Left lobe of liver (tissue), 2 donors: ENCODE measurements at places on chromosomes 4 and X. TPM values are rescaled to one million over a fixed set of nuclear protein-coding genes. Genes with fewer than 3 reads are reported as not detected.

DNA sequence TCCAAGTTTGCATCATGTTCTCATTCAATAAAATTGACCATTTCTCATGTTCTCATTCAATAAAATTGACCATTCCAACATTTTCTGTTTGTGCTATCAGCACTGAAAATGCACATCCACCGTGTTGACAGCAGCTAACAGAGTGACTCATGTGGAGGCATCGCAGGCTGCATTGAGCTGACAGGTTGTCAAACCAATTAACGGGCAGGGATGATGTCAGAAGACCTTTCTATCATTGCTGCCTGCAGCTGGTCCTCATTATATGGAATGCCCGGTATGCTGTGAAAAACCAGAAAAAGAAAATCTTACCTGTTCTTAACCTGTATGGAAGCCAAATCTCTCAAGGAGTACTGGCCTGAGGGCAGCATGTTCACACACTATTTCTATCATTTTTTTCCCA is 202.0 kb downstream of the SMIM20 start:
- no peak for DNase-seq

ZFP92 gene
- total RNA-seq, result 0.45 TPM

LNX1 gene
- total RNA-seq, result 7.0 TPM

GRCh38 chr4:174427571-174428140 is 94.6 kb downstream of the HPGD start:
- no peak for DNase-seq

DNA sequence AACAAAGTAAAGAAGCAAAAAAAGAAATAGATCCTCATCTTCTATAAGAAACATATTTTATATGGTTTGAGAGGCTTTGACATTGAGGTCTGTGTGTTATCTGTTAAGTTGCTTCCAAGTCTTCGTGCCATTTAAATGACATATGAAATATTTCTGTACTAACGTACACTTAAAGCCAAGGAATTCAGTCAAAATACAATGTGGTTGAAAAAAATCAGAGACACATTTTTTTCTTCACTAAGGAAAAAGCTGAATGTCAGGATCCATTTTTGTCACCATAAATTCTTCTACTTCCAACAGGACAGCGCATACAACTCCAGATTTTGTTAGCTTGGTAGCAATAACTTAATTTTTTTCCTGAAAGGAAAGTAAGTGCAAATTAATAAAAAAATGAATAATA is 168.5 kb downstream of the FAT4 start:
- DNase-seq, result no peak

GRCh38 chrX:38175139-38175538 is 45.5 kb downstream of the SRPX start:
- no peak for DNase-seq

REELD1 gene
- 0.50 TPM for total RNA-seq

DNA sequence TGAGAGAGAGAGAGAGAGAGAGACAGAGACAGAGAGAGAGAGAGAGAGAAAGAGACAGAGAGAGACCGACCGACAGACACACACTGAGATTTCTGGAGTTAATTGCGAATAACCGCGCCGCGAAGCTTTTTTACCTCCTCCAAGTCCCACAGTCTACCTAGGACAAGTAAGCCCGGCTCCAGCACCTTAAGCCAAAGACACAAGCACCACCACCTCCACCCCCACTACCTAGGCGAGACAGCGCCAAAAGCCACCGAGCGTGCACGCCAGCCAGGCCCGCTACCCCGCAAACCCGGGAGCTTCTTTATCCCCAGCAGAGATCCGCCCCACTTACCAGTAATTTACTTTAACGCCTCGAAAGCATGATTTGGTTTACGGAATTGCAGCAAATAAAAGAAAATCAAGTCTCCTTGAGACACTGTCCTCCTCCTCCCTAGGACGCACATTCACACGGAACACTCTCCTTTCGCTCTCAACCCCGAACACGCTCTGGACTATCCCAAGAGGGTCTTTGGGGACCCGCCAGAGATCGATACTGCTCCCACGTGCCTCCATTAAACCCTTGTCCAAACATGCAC is 649.6 kb upstream of the DIPK2B start:
- no peak for DNase-seq
